ENCODE measurements at places on chromosomes 3 and 15.
A peak's percentile ranks its signal among the peaks of the same experiment; 100 is the strongest.

- DNase-seq, result no peak
These were observed 64.1 kb downstream of the CCDC33 start for GRCh38 chr15:74300057-74300795.

- DNase-seq, result no peak
These were observed 94.6 kb downstream of the ITPR1 start for GRCh38 chr3:4587838-4588105.

DNA sequence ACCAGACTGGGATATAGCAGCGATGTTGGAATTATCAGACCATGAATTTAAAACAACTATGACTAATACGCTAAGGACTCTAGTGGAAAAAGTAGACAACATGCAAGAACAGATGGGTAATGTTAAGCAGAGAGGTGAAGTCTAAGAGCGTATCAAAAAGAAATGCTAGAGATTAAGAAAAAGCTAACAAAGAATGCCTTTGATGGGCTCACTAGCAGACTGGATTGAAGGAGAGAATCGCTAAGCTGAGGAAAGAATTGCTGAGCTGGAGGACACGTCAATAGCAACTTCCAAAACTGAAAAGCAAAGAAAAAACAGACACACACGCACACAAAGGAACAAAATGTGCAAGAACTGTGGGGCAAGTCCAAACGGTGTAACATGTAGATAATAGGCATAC, 20.0 kb upstream of the CMTM6 start:
- no peak for DNase-seq

GRCh38 chr15:84671211-84671610, 13.2 kb upstream of the NMB start:
- peak; percentile 28 for DNase-seq

GRCh38 chr15:90233387-90234095, at the start of gene CIB1:
CIB1 (minus strand) TSS chr15:90233941; CDS start chr15:90233885, 56 bp downstream.
- DNase-seq, result peak; percentile 16

DNA sequence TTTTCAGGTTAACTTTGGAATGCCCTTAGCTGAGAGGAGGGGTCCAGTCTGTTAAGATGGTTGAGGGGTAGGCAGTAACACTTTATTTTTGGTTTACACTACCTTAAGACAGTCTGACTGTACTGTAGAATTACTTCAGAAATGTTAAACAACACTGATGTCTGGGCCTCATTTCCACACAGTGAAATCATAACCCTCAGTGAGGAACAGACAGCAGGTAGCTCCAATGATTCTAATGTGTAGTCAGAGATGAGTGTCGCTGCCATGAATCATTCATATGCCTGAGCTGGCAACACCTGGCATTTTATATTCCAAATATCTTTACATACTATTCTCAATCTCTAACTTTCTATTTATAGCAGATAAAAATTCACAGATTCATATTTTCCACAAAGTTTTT, 37.3 kb upstream of the POU1F1 start:
- no peak for DNase-seq

GRCh38 chr3:34174740-34175139, 376.3 kb downstream of the PDCD6IP start:
- DNase-seq, result no peak

GRCh38 chr3:151660885-151661284, 72.8 kb upstream of the AADACL2 start:
- DNase-seq, result no peak

DNA sequence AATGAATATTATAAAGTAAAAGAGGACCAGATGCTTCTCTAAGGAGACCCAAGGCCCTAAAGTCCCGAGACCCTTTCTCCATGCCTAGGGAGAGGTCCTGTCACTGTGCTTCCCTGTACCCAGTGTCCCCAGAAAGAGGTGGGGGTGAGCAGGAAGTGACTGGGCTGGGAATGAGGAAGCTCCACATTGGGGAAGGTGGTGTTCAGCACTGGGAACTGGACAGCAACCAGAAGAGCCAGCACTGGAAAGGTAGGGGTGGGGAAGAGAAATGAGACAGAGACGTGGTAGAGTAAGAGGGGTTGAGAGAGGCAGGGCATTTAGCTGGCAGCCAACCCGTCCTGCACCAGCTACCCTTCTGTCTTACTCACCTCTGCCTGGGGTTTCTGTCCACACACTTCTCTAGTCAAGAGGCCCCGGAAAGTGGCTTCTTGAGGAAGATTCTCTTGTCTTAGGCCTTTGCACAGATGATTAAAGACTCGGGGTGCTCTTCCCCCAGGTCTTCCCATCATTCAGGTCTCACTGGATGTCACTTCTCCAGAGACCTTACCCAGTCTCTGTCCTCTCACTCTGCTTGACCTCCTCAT, 12.2 kb downstream of the RRP9 start:
- DNase-seq, result no peak

GRCh38 chr15:98658831-98659699, 10.7 kb downstream of the IGF1R start:
- DNase-seq, result no peak

GRCh38 chr3:58998476-58999117, 51.2 kb downstream of the CFAP20DC start:
- peak; percentile 89 for DNase-seq

- no peak for DNase-seq
These were observed 641.1 kb upstream of the BCHE start for GRCh38 chr3:166478356-166478755.
